ENCODE measurements at places on chromosomes 2 and 18.

GRCh38 chr2:28344756-28345373 lies 47.8 kb upstream of the FOSL2 start:
- no peak for DNase-seq

DNA sequence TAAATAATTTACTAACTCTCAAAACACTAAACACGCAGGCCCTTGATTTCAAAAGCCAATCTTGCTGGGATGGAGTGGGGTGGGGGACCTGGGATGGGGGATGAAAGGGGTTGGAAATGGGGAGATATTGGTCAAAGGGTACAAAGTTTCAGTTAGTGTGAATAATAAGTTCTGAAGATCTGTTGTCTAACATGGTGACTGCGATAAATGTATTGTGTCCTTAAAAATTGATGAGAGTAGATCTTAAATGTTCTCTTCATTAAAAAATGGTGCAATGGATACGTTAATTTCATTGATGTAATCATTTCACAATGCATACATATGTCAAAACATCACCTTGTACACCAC lies 505 bp upstream of the ACYP2 start:
- no peak for DNase-seq

DNA sequence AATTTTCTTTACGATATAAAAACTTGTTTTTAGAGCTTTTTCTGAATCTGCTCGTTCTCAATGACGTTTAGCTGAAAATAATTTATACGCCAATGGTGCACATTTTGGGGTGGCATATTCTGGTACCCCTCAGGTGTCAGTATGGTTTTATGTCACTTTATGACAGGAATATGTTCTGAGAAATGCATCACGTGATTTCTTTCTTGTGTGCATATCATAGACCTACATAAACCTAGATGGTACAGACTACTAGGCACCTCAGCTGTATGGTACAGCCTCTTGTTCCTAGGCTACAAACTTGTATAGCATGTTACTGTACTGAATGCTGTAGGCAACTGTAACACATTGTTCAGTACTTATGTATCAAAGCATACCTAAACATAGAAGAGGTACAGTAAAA lies 68.2 kb downstream of the TMEM17 start:
- no peak for DNase-seq

DNA sequence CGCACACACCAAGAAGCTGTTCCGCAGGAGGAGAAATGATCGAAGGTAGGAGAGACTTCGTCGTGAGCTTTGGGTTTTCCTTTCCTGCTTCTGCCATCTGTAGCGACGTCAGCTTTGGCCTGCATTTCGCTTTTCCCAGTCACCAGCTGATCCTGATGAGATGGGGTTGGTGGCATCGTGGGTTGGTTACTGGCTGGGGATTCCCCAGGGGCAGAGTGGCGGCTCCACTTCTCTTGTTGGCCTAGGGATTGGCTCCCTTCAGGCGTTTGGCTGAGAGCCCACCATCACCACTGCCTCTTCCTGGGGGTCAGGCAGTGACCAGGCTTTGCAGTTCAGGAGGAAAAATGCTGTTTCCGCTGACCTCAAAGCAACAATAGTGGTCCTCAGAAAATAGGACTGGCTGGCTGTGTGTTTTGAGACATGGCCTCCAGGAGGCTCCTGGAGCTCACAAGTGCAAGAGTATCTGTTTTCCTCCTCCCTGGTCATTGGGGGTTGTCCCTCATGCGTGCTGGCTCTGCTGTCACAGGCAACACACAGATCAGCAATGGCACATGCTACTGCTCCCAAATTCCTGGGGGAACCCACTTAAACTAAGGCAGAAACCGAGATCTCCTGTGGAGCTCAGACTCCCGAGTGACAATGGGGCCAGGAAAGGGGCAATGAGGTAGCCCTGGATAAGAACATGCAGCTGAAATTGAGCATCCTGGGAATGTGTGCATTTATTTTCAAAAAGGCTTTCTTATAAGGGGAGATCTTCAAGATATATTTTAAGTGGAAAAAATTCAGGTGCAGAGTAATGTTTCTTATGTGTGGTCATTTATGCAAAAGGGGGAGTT lies 173.0 kb downstream of the CTIF start:
- no peak for DNase-seq

DNA sequence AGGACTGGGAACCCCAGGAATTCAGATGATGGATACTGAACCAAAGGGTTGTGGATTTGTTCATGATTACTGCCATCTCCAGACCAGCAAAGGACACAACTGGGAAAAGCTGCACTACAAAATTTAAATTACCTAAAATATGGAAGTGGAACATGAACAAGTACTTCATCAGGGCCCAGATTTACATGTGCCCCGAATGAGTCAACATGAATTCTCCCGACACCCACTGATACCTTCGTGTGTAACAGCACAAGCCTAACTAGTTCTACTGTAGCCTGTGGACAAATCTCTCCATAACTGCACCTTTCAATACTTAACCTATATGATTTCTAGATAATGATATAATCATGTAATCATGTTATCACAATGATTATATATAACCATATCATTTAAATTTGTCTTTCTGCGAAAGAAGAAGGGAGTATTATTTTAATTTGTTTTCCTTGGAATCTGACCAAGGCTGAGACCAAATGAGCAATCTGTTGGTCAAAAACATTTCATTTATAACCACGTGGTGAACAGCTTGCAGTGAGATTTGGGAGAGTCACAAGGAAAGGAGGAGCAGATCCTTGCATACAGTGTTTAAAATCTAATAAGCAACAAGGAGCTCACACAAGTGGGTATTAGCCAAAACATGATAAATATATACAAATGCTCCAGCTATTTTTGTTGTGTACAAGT lies 70.5 kb downstream of the CACNB4 start:
- DNase-seq: peak; percentile 30

DNA sequence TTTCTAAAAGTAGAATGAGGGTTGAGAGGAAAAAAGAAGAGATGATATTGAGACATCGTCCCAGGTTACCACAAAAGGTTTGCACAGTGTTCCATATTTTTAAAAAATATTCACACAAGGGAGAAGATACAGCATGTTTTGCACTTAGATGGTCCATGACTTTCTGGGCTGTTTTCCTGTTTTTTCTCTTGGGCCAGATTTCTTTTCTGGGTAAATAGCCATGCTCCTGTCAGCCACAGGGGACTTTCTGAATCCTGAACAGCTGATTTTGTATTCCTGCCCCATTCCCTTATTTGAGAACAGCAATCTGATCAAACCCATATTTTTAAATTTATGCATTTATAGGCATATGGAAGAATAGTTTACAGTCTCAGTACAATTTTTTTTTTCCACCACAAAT lies 185.9 kb upstream of the NRP2 start:
- DNase-seq: no peak

GRCh38 chr2:126241001-126241400 lies 415.0 kb upstream of the GYPC start:
- DNase-seq: no peak

DNA sequence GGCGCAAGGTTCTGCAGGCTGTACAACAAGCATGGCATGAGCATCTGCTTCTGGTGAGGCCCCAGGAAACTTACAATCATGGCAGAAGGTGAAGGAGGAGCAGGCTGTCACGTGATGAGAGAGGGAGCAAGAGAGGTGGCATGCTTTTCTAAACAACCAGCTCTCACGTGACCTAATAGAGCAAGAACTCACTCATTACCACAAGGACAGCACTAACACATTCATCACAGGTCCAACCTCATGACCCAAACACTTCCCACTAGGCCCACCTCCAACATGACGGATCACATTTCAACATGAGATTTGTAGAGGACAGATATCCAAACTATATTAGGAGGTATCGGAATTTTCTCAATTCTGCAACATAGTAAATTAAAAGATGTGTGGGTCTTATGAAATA lies 108.8 kb upstream of the DLX2 start:
- DNase-seq: no peak

- DNase-seq: peak; percentile 23
Observed at GRCh38 chr2:39736640-39737039, 42.4 kb downstream of the THUMPD2 start.

DNA sequence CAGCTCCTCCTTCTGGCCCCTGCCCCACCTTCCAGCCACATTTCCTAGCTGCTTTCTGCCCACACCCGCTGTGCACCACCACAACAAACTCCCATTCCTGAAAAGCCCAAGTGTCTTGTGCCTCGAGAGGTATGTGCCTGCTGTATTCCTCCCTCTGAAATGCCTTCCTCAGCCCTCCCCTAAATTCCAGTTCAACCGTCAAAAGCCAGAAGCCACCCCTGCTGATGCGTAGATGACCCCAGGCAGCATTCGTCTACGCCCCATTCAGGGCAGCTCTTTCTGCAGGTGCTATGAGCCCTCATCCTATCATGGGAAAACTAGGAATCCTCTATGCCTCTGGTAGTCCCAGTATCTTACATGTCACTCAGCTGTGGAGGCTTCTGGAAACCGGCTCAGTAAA lies 71.7 kb downstream of the DNMT3A start:
- DNase-seq: no peak

- no peak for DNase-seq
Observed at GRCh38 chr18:55085557-55086285, 126.5 kb upstream of the CCDC68 start.

GRCh38 chr2:182891611-182892010 lies 25.2 kb upstream of the FRZB start:
- no peak for DNase-seq

DNA sequence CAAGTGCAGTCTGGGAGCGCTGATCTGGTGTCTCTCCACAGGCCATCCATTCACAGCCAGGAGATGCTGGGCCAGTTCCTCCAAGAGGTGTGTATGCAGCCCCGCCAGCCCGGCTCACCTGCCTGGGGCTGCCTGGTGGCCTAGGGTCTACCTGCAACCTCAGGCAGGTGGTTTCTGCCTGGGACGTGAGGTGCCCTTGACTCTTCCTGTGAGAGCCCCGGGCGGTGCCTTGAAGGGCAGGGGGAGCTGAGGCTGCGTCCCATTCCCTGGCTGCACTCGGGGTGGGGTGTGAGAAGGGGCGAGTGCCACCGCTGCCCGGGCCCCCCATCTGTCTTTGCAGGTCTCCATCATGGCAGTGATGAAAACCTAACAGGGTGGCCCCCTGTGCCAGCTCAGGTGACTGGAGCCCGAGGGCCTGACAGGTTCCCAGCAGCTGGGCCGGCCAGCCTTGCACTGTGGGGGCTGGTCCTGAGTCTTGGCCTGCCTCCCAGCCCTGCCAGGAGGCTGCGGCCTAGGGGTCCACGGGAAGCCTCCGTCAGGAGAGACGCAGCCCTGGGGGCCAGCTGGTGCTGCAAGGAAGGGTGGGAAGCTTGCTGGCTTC lies 11.9 kb downstream of the CAPN10 start:
- no peak for DNase-seq

- DNase-seq: no peak
Observed at GRCh38 chr2:189178054-189178453, 1.5 kb downstream of the COL5A2 start.

DNA sequence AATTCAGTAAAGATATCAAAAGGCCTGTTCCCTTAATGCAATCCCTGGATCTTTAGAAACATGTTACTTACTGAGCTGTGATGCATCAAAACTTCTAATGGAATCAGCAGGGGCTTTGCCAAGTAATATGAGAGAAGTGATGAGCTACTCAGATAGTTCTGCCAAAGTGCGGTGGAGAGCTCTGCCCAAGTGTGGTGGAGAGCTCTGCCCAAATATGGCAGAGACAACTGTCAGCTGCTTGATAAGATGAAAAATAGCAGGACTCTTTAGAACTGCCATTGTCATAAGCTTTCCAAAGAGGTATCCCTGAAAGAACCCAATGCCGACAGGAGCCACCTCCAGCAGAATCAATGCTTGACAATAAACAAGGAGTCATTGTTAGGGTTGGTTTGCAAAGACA lies 167.9 kb upstream of the SLC39A10 start:
- no peak for DNase-seq

DNA sequence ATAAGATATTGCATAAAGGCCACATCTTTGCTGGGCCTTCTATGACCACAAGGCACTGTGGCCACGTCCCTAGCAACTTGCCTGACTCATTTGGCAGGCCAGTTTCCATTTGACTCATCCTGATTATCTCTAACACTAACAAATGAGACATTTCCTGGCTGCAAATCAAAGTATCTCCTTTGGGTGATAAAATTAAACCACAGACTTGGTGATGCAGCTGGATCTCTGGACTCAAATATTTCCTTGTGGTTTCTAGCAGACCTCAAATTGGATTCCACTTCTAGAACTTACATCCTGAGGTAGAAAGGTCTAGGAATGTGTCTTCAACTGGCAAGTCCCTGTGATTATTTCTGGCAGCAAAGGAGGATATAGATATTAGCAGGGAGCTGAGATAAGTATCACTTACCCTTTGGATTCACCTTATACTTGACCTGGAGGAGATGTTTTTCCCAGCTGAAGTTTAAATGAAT lies 167.9 kb upstream of the NXPH2 start:
- peak; percentile 99 for DNase-seq

- DNase-seq: no peak
Observed at GRCh38 chr2:85913884-85914881, 25.4 kb upstream of the ST3GAL5 start.

DNA sequence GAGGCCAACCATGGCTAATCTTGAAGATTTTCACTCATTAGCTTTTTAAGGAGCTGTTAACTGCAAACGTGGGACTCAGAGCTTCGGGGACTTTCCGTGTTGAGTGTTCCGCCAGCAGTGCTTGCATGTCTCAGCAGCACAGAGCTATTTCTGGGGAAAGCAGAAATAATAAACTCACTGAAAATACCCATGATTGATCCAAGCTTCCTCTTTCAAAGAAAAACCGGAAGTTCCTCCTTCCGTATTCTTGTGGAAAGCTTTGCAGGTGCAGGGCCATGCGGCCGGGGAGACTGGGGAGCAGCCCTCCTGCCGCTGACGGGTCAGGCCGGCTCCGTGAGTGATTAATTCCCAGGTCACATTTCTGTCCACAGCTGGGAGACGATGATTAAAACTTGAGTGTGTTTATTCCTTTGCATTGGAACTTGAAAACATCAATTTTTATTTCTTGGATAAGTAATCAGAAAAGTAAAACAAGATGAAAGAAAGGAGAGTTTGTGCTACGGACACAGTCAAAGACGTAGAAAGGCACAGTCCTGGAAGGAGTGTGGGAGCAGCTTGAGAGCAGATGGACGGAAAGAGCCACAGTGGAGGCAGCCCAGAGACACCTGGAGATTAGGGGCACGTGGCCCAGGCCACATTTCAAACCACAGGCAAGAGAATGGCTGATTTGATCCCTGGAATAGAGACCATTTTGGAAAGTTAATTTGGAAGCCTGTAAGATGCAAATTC lies 54.2 kb upstream of the CTDP1 start:
- peak; percentile 6 for DNase-seq

GRCh38 chr2:226184540-226184939 lies 615.1 kb downstream of the IRS1 start:
- no peak for DNase-seq

GRCh38 chr18:58828399-58829121 lies 36.1 kb upstream of the ZNF532 start:
- no peak for DNase-seq

- DNase-seq: no peak
Observed at GRCh38 chr2:71612581-71613402, 159.4 kb downstream of the DYSF start.

DNA sequence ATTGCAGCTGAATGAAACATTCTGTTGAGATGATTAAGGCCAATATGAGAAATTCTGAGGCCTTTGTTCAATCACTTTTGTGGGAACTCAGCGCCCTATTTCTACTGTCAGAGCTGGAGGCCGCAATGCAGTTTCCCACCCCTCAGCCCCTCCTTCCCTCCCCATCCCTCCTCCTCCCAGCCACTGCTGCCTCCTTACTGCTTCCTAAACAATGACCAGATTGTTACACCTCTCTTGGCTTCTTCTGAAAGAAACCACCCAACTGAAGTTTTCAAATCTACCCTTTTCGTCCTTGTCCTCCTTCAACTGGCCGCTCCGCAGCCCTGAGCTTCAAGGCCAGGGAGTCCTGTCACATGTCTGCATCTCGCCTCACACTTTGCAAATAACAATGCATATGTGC lies 36.7 kb upstream of the MAPK4 start:
- no peak for DNase-seq
